ENCODE measurements at places on chromosomes 7 and 10.

GRCh38 chr10:24277771-24278170 lies 68.8 kb downstream of the KIAA1217 start:
- DNase-seq, result no peak

DNA sequence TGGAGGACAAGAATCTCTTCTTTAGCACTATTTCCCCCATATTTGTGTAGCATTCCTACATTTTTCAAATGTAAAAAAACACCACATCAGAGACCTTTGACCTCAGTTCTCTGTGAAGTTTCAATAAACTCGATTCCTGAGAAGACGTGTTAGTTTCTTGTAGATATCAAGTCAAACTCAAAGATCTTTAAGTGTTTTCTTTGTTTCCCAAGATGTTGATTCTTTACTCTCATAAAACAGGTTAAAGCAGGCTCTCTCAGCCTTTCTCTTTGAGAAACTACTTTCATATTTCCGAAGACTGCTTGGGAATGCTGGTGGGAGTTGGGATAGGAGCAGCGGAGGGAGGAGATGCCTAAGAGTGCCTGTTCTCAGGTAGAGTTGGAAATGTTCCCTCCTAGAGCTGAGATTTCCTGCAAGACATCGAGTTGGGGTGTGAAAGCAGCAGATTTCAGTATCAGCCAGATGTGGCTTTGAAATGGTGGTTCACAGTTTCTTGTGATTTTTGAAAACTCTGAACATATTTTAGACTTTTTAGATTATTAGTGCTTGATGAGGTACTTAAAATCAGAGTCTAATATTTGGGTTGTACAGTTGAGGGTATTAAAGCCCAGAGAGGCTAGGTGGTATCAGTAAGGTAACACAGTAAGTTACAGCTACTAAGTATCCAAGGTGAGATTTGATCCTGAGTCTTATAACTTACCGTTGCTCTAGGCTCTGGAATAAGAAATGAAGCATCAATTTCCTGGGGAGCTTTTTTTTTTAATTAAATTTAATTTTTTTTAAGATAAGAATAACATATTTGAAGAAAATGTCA lies 13.9 kb downstream of the ADK start:
- no peak for DNase-seq

DNA sequence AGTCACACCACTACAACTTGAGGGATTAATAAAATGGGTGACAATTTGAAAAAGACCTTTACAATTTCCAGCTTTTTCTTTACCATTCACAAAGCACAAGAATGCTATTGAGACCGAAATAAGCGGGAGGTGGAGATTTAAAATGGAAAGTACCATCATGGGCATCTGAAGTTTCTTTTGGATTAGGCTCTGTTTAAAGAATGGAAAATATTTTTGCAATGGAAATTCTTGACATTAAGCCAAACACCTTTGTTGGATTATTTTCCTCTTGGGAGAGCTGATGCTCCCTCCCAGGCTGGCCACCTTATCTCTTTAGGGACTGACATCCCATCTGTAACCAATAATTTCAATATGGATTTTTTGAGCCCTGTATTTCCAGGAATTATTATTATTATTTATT lies 62.5 kb downstream of the BPGM start:
- no peak for DNase-seq

DNA sequence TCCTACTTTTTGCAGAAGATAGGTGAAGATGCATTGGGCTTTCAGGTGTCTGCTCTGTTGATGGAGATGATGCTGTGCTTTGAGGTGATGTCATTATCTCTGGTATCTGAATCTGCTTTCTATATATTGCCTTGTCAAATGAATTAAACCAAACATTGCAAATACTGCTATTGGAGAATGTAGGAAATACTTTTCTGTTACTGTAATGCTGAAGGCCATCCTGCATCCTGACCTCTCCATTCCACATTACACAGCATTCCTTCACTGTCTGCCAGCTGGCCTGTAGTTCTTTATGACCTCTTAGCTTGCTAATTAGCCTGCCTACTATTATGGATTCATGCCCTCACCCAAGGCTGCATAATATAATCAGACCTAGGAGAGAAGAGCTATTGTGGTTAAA lies 73.2 kb downstream of the VCL start:
- no peak for DNase-seq

DNA sequence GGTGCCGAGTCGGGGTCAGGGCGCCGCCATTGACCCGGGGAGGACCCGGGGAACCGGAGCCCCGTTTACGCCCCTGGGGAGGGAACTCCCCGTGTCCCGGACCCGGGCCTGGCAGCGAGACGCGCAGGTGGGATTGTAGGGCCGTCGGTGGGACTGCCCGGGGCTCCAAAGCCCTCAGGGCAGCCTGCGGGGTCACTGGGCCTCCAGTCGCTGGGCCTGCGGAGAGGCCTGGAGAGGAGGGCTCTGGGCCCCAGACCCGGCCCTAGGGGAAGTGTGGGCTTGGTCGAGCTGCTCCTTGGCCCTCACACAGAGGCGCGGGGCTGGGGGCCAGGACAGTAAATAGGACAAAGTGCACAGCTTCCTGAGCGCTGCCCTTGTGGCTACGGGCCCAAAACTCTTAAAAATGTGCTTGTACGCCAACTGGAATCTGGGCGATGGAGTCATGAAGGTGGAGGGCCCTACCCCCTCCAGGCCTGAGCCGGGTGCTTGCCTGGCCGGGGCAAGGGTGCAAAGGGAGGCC lies 657 bp downstream of the ECHDC3 start:
- DNase-seq, result no peak

DNA sequence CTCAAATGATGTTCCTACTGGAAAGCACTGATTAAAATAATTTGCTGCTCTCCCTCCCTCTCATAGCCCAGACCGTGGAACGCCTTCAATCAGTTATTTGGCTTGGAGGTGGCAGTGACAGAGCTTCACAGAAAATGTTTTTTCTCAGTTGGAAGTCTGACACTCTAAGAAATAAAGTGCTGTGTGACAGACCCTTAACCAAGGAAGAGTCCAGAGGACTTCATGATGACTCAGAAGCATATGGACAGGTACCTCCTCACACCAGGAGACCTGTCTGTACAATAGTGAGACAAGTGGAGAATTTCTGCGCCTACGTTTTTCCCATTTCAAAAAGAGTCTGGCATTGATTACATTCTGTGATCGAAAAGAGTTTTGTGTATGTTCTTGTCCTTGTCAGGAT lies 295.5 kb downstream of the DOCK4 start:
- DNase-seq, result no peak

- no peak for DNase-seq
Measured at GRCh38 chr7:102313997-102314780, 27.5 kb downstream of the SH2B2 start.

DNA sequence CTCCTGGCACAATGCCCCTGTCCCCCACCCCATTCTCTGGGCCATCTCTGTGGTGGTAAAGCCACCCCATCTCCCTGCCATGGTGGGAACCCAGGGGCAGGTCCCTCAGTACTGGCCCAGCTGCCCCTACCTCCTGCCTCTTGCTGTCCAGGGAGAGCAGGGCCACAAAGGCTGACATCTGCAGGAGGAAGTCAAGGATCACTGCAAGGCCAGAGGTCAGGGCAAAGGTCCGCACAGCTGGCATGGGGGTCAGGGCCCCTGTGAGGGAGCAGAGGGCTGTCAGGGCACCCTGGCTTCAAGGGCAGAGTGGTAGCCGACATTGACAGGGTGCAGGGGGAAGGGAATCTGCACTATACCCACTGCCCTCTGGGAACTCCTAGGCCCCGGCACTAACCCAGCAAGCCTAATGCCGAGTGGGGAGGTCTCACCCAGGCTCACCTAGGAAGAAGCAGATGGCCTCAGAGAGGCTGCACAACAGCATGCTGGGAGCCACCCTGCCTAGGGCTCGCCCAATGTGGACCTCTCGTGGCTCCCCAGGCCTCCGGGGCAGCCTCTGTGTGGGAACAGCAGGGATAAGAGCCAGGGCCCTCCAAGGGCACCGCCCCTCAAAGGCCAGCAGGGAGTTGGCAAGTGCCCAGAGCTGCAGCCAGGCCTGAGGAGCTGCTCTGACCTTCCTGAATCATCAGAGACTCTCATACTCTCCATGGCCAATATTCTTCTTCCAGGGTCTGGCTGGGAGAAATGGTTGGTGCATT lies 7.7 kb downstream of the NPC1L1 start:
- no peak for DNase-seq

- DNase-seq, result no peak
Measured at GRCh38 chr10:66996996-66997395, 71.2 kb downstream of the LRRTM3 start.

DNA sequence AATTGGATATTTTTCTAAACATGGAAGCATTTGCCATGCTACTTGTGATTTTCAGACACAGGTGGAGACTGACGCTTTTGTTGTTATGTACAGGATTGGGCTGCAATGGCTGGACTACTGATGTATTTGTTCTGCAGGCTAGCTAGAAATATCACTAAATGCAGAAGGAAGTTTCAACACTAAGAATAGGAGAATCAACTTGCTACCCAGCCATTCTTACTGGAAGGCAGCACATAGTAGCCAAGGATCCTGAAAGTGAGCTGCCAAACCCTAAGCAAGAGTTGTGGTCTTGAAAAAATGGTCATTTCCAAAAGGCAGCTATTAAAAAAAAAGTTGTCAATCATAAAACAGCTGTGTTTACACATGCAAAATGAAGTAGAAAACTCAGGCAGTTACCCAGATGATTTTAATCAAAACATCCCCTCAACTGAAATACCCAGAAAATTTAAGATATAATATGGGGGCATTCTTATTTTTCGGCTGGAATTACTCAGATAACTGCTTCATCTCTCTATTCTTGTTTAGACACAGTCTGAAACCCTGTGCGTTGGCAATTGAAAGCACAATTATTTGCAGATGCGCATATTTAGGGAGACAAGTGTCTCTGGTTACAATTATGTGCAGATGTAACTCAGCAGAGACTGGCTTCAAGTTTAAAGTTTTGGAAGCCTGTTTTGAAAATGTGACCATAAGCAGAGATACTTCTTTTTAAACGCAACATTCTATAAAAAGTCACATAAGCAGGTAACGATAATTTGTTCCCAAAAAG lies 31.2 kb downstream of the GFRA1 start:
- DNase-seq, result no peak

DNA sequence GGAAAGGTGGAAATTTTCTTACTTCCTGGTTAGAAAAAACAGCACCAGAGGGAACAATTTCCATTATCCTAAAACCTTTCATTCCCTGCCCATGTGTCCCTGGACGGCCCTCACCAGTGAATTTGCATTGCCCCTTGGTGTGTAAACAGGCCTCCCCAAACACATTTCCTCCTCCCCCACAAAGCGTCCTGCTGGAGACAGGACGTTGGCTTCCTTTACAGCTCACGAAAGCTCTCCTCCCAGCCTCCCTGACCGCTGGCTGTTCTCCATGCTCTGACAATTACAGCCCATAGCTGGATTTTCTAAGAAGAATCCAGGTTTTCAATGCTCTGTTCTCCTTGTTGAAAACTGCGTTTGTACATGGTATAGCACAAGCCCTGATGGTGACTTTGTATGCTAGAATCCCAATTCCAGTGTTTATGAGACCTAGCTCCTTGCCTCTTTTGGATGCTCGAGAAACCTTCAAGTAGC lies 724.2 kb upstream of the CELF2 start:
- DNase-seq, result no peak

All from CD4-positive, alpha-beta T cell treated with Interferon alpha-2 for 1 hour (primary cell).